GM23338 (cell line): ENCODE measurements at places on chromosomes 6 and 20.
A peak's percentile ranks its signal among the peaks of the same experiment; 100 is the strongest.

GRCh38 chr6:134177236-134177635, 124.8 kb upstream of the SLC2A12 start:
- peaks cover 40% of the 10 kb centered on the region for H3K4me1 ChIP-seq
- H3K27me3 ChIP-seq = peaks cover 19% of the 10 kb centered on the region
- H3K4me3 ChIP-seq = peak overlapping the region; percentile 46; the same call in 1 of the 2 replicates
- H3K27ac ChIP-seq = no peak overlapping the region

DNA sequence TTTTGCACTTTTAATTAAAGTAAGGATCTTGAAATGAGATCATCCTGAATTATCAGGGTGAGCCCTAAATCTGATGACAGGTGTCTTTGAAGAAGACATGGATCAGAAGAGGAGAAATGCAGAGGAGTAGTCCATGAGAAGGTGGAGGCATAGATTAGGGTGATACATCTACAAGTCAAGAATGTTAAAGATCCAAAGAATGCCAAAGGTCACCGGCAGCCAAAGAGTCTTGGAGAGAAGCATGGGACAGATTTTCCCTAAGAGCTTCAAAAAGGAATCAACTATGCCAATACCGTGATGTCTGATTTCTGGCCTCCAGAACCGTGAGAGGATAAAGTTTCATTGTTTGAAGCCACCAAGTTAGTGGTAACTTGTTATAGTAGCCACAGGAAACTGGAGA, 59.0 kb upstream of the THEMIS start:
- H3K4me3 ChIP-seq = no peak overlapping the region
- no peaks in the 10 kb centered on the region for H3K27me3 ChIP-seq
- no peak overlapping the region for H3K27ac ChIP-seq
- no peaks in the 10 kb centered on the region for H3K4me1 ChIP-seq

DNA sequence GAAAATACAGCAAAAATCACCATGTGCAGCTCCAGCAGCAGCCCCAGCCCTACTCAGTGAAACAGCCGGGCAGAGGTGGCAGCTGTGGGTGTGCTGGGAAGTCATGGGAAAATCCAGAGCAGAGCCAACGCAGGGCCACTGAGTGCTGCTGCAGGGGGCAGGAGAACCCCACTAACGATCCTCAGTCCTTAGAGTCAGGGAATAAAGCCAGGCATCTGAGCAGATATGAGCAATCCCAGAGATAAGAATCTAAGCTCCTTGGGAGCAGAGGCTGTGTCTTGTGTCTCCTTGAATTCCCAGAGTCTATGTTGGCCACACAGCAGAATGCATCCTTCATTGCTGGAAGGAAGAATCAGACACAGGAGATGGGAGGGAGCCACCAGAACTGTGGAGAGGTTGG, 493.1 kb upstream of the MAP3K7 start:
- H3K4me3 ChIP-seq = no peak overlapping the region
- no peaks in the 10 kb centered on the region for H3K27me3 ChIP-seq
- peak; percentile 28 for DNase-seq
- peaks cover 12% of the 10 kb centered on the region for H3K4me1 ChIP-seq
- no peaks in the 10 kb centered on the region for H3K36me3 ChIP-seq

DNA sequence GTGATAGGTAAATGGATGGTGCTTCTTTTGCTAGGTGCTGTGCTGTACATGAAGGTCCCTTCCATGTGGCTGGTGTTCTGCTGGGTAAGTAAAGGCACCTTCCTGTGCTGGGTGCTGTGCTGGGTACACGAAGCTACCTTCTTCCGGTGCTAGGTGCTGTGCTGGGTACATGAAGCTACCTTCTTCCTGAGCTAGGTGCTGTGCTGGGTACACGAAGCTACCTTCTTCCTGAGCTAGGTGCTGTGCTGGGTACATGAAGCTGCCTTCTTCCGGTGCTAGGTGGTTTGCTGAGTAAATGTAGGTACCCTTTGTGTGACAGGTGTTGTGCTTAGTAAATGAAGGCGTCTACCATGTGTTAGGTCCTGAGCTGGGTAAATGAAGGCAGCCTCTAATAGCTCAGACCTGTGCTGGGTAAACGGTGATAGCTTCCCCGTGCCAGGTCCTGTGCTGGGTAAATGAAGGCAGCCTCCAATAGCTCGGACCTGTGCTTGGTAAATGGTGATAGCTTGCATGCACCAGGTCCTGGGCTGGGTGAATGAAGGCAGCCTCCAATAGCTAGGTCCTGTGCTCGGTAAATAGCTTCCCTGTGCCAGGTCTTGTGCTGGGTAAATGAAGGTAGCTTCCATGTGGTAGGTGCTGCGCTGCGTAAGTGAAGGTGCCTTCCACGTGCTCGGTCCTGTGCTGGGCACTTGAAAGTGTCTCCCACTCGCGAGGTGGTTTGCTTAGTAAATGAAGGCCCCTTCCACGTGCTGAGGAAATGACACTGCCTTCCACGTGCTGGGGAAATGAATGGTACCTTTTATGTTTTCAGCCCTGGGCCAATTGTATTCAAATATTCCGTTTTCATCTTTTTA, 115.5 kb downstream of the ERMARD start:
- H3K27me3 ChIP-seq = no peaks in the 10 kb centered on the region
- no peak overlapping the region for H3K27ac ChIP-seq
- H3K4me3 ChIP-seq = no peak overlapping the region
- no peak for DNase-seq
- H3K36me3 ChIP-seq = no peaks in the 10 kb centered on the region

DNA sequence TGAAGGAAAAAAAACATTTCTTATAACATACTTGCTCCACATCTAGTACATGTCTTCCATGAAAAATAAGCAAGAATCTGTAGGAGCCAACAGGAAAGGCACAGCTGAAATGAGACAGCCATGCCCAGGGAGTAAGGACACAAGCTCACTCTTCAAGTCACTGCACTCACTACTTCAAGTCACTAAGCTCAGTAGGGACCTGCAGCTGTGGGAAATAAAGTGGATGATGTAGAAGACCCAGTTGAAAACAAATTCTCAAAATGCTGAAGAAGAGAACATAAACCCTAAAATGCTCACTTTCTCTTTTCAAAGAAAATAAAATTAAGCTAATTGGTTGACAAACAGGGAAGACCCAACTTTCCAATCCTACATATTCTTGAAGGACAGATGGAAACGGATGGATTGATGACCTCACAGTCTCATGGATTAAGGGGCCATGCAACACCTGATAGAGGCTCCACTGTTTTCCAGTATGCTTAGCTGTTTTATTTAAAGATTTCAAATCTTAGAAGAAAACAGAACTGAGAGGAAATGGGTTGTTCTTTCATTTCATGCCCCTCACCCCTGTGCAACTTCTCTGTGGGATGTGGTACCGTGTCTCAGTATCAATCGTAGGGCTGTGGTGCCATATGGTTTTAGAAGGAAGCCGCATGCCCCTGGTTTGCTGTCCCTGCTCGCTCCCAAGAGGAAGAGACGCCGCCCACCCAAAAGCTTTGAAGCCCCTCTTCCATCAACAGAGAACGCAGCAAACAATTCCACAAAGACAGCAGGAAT, 133.3 kb downstream of the WDR27 start:
- no peaks in the 10 kb centered on the region for H3K27me3 ChIP-seq
- H3K4me1 ChIP-seq = no peaks in the 10 kb centered on the region
- no peak overlapping the region for H3K4me3 ChIP-seq

DNA sequence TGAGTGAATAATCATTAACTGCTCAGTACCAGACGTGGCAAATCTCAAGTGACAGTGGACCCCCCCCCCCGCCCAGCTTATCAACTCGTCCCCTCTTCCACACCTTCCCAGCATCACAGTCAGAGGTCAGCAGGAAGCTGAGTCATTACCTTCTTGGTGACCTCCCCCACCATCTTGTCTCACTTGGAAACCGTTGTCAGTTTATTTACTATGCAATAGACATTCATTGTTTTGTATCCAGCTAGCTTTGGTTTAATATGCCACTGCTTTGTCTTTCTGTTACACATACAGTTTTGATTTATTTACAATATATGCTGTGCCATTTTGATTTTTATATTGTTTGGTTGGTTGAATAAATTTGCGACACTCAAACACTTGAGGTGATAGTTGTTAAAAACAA, 158.1 kb downstream of the QKI start:
- peaks cover 34% of the 10 kb centered on the region for H3K4me1 ChIP-seq
- H3K27me3 ChIP-seq = no peaks in the 10 kb centered on the region
- peak overlapping the region; percentile 3; the same call in 1 of the 2 replicates for H3K27ac ChIP-seq
- no peak overlapping the region for H3K4me3 ChIP-seq
- peak; percentile 53 for DNase-seq

GRCh38 chr6:156283091-156283490, 494.1 kb upstream of the ARID1B start:
- no peaks in the 10 kb centered on the region for H3K27me3 ChIP-seq
- no peak for DNase-seq
- H3K4me3 ChIP-seq = no peak overlapping the region
- H3K4me1 ChIP-seq = no peaks in the 10 kb centered on the region
- no peak overlapping the region for H3K27ac ChIP-seq

DNA sequence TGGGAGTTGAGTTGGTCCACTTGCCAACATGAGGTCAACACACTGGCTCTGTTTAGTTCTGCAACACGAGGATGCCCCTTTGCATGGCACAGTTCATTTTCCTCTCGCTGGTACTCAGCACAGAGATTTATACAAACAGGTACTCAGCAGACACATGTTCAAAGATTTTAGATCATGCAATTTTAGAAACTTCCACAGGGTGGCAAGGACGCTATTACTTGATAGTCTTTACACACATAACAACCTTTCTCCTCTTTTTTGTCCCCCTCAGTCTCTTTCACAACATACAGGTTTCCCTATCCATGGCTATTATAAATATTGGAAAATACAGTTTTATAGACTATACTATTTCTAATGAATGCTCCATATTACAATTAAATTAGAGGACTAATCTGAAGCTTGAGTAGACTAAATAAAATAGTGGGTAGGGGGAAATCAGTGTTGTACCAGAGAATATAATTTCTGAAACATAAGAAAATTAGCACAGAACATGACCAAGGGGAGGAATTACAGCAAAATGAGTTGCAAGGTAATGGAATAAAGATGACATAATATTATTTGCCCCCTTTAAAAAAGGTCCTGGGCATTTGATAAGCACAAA, 331.8 kb upstream of the BTBD3 start:
- no peaks in the 10 kb centered on the region for H3K36me3 ChIP-seq
- H3K27ac ChIP-seq = no peak overlapping the region
- H3K27me3 ChIP-seq = no peaks in the 10 kb centered on the region
- no peaks in the 10 kb centered on the region for H3K4me1 ChIP-seq
- peak; percentile 69 for DNase-seq
- no peak overlapping the region for H3K4me3 ChIP-seq

- H3K4me3 ChIP-seq = no peak overlapping the region
- no peaks in the 10 kb centered on the region for H3K36me3 ChIP-seq
- H3K27me3 ChIP-seq = peaks cover 9% of the 10 kb centered on the region
- H3K27ac ChIP-seq = no peak overlapping the region
Observed at GRCh38 chr20:22408521-22409402, 175.6 kb downstream of the FOXA2 start.

GRCh38 chr6:168095171-168095691, 16.2 kb upstream of the FRMD1 start:
- no peak overlapping the region for H3K27ac ChIP-seq
- no peak for DNase-seq
- 0 out of 2 replicates have a peak, but pooled peaks cover 7% of the 10 kb centered on the region for H3K4me1 ChIP-seq
- H3K27me3 ChIP-seq = peaks cover under 1% of the 10 kb centered on the region; the same call in 1 of the 2 replicates

DNA sequence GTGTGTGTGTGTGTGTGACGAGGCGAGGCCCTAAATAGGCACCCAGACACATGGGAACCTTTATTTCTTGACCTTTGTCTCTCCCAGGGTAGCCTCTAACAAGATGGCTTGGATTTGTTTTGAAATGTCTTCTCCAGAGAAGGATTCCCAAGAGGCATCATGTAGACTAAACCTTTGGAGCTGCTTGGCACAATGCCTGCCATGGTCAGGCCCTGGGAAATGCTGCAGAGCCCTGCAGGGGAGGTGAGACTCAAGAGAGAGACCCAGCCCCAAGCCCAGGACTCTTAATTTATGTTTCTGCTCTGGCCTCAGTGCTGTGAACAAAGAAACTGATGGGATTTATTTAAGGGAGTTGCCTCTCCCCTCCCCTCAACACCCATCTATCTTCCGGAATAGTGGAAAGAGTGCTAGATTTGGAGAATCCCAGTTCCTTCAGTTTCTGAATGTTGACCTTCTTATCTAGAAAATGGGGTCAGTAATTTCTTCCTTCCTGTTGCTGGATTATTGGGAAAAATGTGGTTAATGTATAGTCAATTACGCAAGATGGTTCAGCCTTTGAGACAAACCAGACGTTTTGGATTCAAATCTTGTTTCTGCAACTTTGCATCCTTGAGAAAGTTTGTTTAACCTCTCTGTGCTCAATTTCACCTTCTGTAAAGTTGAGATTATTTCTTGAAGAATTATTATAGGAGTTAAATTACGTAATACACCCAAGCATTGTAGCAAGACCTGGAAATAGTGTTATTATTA, 434.8 kb downstream of the MAFB start:
- no peaks in the 10 kb centered on the region for H3K27me3 ChIP-seq
- H3K36me3 ChIP-seq = no peaks in the 10 kb centered on the region
- no peak overlapping the region for H3K27ac ChIP-seq
- no peaks in the 10 kb centered on the region for H3K4me1 ChIP-seq

- H3K27ac ChIP-seq = no peak overlapping the region
- no peaks in the 10 kb centered on the region for H3K27me3 ChIP-seq
- H3K36me3 ChIP-seq = no peaks in the 10 kb centered on the region
Observed at GRCh38 chr20:1381753-1382591, 10.9 kb downstream of the FKBP1A start.

DNA sequence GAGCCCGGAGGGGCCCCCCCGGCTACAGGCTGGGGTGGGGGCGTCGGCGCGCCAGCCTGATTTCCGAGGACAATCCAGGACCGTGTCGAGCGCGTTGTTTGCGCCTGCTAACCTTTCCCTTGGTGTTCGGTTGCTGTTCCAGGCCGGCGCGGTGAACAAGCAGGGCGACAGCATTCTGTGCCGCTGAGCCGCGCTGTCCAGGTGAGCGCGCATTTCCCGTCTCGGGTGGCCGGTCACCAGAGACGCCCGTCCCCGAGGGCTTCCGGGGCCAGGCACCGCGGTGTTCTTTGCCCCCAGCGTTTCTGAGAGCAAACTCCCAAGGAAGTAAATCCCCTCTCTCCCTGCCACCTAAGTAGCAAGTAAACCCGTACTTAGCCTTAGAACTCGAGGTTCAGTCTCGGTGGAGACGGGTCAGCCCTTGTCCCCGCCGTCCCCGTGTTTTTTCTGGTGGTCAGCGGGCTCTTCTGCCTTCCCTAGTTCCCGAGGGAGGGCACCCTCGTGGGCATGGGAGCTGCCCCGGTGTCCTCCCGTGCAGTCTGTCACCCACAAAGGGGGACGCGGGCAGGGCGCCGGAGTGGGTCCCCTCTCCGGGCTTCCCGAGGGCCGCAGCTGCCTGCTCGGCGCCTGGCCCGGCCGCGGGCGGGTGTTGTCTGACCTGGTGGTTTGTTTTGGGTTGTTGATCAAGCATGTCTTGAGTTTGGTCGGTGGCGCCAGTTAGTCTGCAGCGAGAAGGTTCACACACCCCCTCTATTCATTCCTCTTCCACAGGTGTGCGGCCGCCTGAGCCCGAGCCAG, 1.5 kb downstream of the ID4 start:
- H3K4me1 ChIP-seq = peaks cover 43% of the 10 kb centered on the region
- peaks cover 38% of the 10 kb centered on the region for H3K27me3 ChIP-seq
- no peak overlapping the region for H3K27ac ChIP-seq

DNA sequence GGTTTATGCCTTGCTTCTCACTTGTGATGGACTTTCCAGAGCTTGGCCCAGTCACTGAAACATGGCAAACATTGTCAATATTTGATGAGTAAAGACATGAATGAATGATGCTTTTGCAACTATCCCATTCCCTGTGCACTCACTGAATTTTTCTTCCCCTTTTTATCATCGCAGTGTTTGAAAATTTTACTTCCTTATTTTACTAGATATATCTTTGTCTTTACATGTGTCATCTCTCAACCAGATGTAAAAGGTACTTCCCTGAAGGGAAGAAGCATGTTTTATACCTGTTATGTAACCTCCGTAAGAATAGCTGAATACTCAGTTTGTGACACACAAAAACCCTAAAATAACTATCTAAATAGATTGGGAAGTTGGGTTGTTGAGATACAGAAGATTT, 544.7 kb upstream of the FLRT3 start:
- H3K27me3 ChIP-seq = no peaks in the 10 kb centered on the region
- H3K4me1 ChIP-seq = 0 out of 2 replicates have a peak, but pooled peaks cover 2% of the 10 kb centered on the region
- H3K4me3 ChIP-seq = no peak overlapping the region
- no peaks in the 10 kb centered on the region for H3K36me3 ChIP-seq
